ENCODE measurements at places on chromosomes 3 and 15.

DNA sequence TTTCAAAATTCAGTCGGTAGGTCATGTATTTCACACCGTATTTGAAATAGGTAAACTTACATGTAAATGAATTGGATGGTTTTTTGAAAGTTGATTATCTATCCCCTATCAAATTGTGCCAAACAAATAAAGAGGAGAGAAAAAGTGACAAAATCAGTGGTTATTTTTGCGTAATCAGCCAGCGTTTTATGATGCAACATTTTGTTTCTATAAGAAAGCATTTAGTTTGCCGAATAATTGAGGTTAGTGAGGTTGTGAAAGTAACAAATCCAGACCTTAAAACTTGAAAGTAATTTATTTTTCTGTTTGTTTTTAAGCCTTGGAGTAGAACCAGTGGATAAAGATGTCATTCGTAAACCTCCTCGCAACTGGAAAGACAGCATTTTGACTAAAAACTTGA lies 29.3 kb downstream of the ASTE1 start:
- no peak for DNase-seq

- no peak for DNase-seq
Observed at GRCh38 chr15:60118626-60119025, 114.5 kb downstream of the FOXB1 start.

- no peak for DNase-seq
Observed at GRCh38 chr15:35602836-35603235, 56.9 kb upstream of the DPH6 start.

DNA sequence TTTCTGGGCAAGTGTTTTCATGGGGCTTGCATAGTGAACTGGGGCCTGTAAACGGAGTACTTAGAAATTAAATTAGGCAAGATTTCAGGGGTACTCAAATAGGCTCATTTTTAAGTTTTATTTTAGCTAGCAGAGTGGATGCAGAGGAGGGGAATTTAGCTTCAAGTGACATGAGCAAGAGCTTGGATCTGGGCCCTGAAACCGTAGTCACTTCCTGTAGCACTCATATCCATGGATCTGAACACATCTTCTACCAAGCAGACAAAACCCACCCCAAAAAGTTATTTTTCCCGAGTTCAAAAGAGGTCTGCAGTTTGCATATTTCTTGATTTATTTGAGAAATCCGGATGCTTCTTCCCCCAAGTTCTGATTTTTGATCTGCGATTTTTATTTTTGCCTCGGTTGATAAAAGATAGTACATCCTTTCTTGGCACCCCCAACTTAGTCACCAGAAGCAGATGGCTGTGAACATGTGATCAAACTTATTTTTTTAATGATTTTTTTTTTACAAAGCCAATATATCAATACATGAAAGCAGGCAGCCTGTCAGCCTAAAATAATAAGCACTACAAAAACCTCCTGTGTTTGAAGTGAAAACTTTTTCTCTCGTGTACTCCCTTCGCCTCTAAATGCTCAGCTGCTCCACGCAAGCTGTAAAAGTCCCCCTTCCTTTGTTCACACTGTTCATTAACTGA lies 36.6 kb upstream of the STT3B start:
- no peak for DNase-seq

DNA sequence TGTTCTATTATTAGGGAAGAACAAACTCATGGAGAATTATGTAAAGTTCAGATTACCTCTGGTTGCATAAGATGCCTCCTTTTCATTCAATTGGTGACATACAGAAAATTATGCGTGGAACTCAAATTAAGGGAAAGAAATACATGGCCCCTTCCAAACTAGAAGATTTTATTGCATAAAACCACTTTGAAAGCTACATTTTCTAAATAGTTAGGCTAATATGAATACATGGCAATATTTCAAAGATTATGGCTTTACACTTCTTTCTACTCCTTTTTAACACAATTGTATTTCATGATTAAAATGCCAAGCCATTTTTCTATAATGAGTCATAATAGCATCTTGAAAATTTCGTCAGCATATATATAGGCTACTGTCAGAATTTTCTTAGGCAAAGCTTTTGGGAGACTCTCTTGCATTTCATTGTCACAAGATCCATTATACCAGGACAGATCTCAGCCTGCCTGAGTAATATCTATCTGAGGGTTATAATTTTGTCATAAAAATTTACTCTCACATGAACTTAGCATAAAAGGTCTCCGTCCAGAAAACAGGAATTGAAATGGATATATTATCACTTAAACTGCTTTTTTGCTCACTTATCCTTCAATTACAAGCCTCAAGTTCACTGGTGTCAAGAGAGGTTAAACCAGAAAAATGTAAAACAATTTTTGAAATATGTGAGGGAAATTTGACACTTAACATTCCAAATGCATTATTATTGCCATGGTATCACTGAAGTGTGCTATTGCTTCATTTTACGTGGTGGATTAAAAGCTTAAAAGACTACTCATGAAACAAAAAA lies 37.1 kb downstream of the CPA3 start:
- DNase-seq, result no peak

DNA sequence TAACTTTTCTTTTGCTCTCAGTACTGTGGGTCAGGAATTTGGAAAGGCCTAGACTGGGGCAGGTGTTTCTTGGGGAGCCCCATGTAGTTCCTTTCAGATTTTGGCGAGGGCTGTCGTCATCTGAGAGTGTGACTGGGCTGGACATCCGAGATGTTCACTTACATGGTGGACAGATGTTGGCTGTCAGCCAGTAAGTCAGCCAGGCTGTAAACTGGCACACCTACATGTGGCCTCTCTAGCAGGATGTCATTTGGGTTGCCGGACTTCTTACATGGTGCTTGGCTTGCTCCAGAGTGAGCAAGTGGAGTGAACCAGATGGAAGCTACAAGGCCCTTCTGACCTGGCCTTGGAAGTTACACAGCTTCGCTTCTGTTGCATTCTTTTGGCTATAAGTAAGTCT lies 20.7 kb downstream of the TATDN2 start:
- no peak for DNase-seq

GRCh38 chr3:135760581-135760980 lies 204.9 kb upstream of the PPP2R3A start:
- no peak for DNase-seq

DNA sequence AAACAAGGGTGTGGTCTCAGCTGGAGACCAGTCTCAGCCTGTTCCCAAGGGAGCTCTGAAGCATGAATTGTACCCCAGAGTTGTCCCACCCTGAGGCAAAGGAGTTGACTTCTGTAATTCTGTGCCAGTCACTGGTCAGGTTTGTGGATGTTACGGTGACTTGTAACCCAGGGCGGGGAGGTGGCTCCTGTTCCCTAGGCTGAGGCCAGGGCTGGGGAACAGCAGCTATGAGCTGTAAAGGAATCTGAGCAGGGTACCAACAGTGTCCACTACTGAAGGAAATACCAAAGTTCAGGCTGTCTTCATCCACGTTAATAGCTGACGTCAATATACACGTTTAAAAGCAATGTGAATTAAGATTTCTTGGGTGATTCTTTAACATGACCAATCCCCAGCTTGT lies 266.2 kb downstream of the ABHD5 start:
- no peak for DNase-seq

DNA sequence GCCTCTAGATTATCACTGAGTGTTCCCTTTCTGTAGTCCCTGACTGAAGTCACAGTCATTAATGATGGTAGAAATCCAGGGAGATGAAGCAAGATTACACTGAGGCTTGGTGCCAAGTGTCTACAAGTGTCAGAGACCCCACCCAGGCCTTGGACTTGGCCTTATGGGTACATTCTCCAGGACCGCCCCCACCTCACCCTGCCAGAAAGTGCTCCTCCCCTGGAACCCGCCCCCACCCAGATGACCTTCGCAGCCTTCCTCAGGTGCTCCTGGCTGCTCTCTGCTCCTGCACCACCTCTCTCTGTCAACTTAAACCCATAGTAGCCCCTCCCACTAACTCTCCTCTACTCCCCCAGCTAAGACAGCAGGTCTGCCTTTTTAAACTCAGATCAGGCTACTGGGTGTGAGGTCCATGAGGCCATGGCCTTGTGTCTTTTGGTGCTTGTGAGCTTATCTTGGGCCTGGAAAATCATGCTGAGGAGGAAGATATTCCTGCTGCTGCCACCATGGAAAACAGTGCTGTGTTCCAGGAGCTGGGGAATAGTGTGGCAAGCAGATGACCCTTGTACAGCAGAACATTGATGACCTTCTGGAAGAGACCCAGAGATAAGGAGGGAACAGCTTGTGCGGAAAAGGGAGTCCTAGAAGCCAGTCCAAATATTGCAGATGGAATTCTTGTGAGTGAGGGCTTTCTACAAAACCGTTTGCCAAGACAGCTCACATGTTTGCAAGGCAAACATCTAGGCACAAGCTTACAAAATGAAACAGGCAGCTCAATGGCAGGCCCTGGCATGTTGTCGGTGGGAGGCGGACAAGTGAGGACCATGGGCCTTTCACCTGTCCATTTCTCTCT lies 40.3 kb upstream of the NDUFB4 start:
- no peak for DNase-seq

DNA sequence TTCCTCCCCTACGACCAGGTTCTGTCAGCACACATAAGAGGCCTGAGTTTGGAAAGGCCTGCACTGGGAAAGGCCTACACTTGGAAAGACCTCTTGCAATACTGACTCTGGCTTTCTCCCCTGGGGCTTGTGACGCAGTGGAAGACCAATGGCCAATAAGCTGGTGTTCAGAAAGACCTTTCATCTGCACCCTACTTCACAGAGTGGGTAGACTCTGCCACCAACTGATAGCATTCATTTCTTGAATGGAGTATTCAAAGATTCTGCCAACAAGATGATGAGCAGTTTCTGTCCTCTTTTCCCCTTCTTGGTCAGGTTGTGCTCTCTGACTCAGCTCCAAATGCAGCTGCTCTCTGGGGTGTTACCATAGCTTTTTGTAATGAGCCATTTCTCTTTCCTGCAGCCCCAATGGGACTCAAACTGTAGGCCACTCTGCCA lies 48.8 kb downstream of the TIPARP start:
- DNase-seq, result no peak

- no peak for DNase-seq
Observed at GRCh38 chr3:176933704-176934103, 263.6 kb downstream of the TBL1XR1 start.

DNA sequence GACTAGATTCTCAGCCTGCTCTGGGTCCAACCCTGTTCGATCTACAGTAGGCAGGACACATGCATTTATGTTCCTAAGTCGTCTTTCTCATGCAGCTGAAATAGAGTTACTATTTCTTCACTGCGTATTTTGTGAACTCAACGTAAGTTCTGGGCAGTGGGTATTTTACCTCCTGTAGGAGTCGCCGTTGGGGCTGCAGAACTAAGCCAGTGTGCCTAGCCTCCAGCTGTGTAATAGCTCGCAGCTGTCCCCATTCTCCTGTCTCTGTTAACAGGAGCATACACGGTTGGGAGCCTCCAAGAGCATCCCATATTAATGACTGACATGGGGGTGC lies 58.4 kb upstream of the HRH1 start:
- no peak for DNase-seq

DNA sequence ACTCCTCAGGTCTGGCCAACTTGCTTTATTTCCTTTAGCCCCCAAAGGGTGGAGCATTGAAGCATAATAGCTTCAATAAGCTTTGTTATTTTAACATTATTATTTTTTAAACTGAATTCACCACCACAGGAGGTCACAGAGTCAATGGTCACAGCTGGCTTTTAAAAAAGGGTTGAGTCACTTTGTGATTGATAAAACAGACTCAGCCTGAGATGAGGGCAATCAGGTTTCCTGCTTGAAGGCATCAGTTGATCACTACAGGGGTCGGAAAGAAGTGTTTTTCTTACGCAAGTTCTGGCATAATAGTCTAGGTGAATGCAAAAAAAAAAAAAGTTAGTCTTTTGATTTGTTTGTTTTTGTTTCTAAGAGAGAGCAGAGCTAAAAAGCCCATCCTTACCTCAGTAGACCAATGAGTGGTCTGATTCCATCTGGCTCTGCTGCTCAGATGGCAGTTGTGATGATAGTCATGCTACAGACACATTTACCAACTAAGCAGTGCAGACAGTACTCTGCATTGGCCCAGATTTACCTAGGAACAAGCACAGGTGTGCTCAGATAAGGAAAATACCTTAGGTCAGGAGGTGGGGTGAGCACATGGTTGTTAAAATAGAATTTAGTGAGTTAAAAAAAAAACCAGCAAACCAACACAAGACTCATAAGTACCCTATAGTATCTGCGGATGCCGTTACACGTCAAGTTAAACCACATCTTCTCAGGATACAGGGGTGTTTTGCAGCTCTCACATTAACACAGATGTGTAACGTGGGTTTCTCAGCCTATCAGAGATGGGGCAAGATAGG lies 22.6 kb downstream of the ZNF80 start:
- DNase-seq, result peak; percentile 87

DNA sequence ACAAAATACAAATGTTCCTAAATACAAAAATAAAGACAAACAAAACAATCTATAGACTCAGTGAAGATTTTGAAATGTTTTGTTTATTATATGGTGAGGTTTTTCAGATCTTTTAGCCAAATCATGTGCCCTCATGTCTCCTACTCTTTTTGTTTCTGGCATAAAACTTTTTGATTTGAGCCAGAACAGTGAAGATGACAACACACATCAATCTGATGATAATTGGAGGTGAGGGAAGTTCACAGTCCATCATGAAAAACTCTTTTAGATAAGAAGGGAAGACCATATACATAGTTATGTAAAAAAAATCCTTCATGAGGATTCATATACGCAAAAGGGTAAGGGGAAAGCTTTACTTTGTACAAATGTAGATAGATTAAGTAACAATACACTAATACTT lies 75.1 kb upstream of the OSBPL11 start:
- no peak for DNase-seq

- DNase-seq, result no peak
Observed at GRCh38 chr3:45398178-45398577, 9.8 kb downstream of the LARS2 start.

DNA sequence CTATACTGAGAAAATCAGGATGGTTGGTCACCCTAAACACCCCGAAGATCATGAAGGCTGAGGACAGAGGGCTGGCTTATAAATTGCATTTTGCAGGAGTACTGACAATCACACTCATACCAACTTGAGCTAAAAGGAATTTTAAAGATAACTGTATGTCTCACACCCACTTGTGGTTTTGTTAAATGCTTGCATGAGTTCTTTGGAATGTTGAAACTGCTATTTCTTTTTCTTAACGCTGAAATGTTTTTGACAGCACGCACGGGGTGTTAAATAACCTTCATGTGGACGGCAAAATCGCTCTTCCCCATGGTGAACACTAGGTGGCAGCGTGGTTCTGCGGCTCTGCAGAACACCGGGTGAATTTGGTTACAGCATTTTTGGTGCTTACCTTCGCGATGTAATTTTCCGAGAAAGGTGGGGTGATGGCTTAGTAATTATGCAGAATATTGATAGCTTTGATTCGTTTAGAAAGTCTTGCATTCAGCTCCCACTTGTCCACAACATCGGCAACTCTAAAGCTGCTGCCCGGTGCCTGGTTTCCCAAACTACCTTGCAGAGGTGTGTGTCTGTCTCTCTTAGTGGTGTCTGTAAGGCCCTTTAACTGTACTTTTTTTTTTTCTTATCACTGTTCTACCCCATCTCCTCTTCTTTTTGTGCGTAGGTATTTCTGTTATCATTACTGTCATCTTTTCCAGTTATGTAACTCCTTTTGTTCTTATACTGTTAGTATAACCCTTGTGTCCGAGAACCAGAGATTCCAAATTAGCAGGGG lies 51.7 kb downstream of the ARNT2 start:
- peak; percentile 62 for DNase-seq
